Fibroblast of gingiva (primary cell): ENCODE measurements at places on chromosomes 2 and 18.

DNA sequence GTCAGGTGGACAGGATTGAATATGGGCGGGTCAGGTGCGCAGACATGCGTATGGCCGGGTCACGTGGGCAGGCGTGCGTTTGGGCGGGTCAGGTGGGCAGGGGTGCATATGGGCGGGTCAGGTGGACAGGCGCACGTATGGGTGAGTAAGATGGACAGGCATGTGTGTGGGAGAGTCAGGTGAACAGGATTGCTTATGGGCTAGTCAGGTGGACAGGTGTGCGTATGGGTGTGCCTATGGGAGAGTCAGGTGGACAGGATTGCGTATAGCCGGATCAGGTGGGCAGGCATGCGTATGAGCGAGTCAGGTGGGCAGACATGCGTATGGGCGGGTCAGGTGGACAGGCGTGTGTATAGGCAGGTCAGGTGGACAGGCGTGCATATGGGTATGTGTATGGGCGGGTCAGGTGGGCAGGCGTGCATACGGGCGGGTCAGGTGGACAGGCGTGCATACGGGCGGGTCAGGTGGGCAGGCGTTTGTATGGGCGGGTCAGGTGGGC is 30.3 kb upstream of the KLF11 start:
- no peak for DNase-seq

DNA sequence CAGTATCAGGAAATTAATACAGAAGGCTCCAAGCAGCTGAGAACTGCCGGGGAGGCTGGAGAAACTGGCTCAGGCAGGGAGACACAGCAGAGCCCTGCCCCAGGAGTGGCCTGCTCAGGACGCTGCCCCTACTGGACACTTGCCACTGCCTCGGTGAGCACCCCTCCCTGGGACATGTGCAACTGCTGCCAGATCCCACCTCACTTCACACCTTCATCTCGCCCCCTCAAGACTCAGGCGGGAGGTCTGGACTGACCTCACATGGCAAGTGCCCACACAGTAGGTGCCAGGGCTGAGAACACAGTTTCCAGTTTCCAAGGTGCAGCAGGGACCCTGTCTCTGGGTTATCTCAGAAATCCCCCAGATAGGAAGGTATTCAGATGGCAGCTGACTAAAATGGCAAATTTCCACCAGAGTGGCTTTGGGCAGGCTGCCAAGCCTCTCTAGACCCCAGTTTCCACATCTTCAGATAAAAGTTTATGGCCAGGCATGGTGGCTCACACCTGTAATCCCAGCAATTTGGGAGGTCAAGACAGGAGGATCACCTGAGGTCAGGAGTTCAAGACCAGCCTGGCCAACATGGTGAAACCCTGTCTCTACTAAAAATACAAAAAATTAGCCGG is 33.7 kb upstream of the LBH start:
- no peak for DNase-seq

DNA sequence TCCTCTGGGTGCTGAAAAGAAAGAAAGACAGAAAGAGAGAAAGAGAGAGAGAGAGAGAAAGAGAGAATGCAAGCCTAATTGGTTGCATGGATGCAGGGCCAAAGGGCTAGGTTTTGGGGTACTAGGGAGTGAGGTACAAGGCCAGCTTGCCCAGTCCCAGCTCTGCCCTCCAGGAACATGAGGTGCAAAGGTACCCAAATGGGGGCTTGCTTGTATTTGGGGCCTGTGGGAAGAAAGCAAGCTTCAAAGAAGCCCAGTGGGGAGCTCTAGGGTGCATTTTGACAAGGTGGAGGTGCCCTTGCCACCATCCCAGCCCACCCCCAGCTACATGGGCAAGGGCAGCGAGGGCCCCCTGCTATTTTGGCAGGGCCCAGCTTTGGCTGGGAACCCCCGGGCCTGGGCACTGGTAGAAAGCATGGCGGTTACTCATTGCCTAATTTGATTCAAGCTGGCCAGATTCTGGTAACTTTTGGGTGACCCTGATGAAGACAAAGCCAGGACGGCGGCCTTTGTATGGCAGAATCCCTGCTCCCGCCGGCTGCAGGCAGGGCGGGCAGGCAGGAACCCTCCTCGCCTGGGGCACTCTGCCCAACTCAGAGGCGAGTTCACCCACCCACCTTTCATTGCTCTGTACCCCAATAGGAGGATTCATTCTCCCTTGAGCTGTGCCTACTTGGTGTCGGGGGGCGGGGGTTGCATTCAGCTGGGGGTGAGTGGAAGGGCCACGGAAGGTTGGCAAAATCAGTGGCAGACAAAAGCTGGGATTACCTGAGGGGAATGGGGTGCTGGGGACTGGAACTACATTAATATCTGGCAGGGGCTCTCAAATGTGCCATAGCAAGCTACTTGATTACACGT is 537 bp upstream of the HOXD4 start:
- no peak for DNase-seq

DNA sequence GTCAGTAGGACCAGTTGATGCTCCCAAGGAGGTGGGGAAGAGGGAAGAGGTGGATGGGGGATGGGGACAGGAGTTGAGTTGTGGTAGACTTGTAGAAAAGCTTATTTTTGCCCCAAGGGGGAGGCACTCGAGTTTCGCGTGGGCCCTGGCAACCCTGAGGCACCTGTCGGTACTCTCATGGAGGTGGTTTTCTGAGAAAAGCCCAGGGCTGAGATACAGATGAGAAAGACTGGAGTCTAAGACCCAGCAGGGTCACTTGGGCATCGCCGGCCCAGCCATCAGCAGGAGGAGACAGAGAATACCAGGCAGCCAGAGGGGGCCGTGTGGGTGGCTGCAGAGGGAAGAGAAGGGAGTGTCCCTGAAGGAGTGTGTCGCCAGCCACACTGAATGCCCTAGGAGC is 57.7 kb upstream of the HPCAL1 start:
- DNase-seq = no peak

GRCh38 chr2:175462246-175462645 is 280.7 kb upstream of the ATP5MC3 start:
- no peak for DNase-seq

GRCh38 chr2:36123995-36124394 is 231.6 kb upstream of the CRIM1 start:
- DNase-seq = no peak

DNA sequence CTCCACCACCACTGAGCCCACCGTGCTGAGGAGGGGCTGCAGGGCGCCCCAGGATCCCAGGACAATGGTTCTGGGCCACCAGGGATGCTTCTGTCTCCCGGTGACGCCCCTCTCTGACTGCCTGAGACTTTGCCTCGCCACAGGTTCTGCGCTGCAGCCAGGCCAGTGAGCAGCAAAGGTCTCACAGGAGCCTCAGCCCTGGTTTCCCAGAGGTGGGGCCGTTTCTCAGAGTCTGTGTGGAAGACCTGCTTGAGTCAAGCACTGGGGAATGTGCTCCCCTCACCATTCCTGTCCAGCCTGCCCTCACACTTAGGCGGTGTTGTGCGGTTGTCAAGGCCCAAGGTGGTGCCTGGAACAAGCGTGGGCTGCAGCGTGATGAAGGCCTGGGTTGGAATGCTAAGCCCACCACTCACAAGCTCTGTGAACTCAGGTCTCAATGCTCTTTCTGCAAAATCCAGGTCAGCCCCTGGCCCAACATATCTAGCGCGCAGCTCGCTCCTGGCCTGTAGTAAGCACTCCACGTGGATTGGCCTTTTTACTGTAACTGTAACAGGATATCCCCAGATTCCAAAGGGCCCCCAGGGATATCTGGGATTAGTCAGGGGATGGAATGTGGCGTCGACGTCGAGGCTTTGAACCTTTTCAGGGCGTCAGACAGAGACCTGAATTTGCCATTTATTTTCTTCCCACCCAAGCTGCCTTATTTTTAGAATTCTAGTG is 47.6 kb downstream of the PLB1 start:
- peak; percentile 15 for DNase-seq

GRCh38 chr2:215811003-215811402 is 202.3 kb downstream of the MREG start:
- no peak for DNase-seq

DNA sequence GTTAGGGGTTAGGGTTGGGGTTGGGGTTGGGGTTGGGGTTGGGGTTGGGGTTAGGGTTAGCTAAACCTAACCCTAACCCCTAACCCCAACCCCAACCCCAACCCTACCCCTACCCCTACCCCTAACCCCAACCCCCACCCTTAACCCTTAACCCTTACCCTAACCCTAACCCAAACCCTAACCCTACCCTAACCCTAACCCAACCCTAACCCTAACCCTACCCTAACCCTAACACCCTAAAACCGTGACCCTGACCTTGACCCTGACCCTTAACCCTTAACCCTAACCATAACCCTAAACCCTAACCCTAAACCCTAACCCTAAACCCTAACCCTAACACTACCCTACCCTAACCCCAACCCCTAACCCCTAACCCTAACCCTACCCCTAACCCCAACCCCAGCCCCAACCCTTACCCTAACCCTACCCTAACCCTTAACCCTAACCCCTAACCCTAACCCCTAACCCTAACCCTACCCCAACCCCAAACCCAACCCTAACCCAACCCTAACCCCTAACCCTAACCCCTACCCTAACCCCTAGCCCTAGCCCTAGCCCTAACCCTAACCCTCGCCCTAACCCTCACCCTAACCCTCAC is 24.1 kb upstream of the RABL2A start:
- DNase-seq = no peak

GRCh38 chr2:176482107-176482506 is 212.9 kb downstream of the MTX2 start:
- DNase-seq = no peak

DNA sequence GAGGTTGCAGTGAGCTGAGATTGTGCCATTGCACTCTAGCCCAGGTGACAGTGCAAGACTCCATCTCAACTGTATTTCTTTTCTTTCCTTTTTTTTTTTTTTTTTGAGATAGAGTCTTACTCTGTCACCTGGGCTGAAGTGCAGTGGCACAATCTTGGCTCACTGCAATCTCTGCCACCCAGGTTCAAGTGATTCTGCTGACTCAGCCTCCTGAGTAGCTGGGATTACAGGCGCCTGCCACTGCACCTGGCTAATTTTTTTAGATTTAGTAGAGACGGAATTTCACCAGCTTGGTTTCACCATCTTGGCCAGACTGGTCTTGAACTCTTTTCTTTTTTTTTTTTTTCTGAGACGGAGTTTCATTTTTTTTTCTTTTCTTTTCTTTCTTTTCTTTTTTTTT is 41.3 kb upstream of the SATB2 start:
- DNase-seq = no peak

- DNase-seq = no peak
Measured at GRCh38 chr2:232435375-232435648, 20.6 kb upstream of the ALPI start.

GRCh38 chr2:197500503-197501131 is 438 bp downstream of the HSPE1 start:
- DNase-seq = no peak

DNA sequence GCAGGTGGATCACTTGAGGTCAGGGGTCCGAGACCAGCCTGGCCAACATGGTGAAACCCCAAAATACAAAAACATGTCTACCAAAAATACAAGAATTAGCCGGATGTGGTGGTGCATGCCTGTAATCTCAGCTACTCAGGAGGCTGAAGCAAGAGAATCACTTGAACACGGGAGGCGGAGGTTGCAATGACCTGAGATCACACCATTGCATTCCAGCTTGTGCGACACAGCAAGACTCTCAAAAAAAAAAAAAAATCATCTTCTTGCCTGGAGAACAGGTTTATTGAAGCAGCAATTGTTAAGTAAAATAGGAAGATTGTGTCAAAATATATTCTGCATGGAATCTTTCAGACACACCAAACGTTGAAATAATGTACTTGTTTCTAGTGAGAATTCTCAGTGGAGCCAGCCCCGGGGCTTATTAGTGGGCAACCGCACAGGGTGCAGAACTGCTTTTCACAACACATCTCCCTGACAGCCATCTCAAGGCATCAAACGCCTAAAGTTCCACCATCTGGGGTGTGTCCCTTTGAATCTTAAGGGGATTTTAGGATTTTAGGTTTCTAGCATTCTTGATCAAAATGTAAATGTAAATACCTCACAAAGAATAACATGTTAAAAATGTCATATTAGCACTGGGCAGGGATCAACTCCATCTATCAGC is 28.6 kb upstream of the PPP4R1 start:
- DNase-seq = peak; percentile 29

- DNase-seq = no peak
Measured at GRCh38 chr2:230144355-230144754, 75.4 kb downstream of the SP110 start.

GRCh38 chr18:8389391-8390340 is 219.6 kb upstream of the RAB12 start:
- peak; percentile 66 for DNase-seq

DNA sequence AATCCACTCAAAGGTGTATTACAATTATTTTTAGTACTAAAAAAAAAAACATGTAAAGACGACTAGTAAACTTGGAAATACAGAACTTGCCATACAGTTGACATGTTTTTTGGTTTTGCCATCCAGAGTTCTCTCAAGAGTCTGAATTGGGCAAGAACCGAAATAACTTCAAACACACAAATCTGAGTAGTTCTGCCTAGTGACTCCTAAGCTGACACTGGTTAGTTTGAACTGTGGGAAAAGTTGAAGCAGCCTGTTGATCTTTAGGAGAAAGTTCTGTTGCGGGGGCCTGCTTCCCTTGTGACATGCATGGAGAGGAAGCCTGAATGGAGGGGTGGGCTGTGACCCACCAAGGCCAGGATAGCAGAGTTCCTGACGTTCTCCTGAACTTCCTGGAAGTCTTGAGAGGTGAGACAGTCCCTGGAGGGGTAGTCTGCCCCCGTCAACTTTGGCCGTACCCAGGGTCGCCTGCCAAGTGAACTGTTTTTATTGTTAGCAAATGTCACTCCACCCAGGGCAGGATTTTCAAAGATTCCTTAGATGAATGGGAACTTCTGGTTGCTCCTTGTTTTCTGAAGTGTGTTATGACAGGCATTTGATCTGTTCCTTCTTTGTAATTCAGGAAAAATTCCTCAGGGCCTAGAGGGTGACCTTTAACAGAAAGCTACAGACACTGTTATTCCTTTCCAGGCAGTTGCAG is 85.6 kb upstream of the SPTBN1 start:
- DNase-seq = peak; percentile 33

GRCh38 chr18:28834889-28835288 is 658.0 kb upstream of the CDH2 start:
- peak; percentile 92 for DNase-seq
